ENCODE measurements at places on chromosomes 11 and 22.
A peak's percentile ranks its signal among the peaks of the same experiment; 100 is the strongest.

- peak; percentile 79 for DNase-seq
These were observed 41.0 kb upstream of the APLNR start for GRCh38 chr11:57277845-57278720.

DNA sequence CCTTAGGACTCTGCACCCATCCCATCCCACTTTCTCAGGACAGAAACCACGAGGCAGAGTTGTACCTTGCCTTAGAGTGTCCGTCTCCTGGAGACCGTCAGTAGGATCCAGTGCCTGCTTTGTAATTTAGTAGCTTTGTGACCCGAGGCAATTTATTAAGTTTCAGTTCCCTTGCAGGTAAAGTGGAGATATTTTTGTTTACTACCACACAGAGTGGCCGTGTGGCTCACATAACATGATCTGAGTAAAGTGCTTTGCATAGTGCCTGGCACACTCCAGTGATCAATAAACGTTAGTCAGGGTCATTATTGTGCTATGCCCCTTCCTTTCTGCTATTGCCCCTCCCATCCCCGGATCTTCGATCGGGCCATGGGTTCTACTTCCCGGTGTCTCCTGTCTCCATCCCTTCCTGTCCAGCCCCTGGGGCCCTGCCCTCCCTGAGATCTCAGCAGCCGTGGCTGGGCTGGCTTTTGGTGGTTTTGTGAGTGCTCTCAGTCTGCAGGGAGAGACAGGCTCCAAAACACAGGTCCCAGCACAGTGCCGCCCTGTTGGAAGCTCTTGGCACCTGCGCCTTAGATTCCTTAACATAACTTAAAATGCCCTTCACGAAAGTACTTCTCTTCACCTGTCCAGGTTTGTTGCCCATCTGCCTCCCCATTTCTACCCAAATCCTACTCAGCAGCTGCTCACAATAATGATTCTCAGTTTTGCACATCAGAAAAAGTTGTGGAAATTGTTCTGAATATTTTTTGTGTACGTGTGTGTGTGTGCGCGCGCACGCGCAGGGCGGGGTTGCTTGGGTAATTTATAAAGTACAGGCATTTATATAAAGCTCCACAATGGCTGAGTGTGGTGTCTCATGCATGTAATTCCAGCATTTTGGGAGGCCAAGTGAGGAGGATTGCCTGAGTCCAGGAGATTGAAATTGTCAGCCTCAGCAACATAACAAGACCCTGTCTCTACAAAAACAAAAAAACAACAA, 753.7 kb downstream of the NTM start:
- DNase-seq = no peak

DNA sequence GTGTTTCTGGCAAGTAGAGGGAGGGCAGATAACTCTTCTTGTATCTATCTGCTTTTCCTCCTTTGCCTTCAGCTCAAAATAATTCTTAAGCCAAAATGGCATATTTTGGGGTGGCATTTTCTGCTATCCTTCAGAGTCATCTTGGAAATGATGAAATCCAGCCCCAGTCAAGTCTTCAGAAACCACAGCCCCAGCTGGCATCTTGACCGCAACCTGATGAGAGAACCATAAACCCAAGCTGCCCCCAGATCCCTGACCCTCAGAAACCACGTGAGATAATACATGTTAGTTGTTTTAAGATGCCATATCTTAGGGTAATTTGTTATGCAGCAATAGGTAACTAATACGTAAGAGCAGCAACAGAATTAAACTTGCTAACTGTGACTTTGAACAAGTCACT, 15.1 kb upstream of the PAMR1 start:
- no peak for DNase-seq

GRCh38 chr22:31055635-31056159, 25.4 kb upstream of the SMTN start:
- DNase-seq = peak; percentile 91

Data from Calu3 (cell line).